ENCODE measurements at places on chromosomes 13 and 19.

GRCh38 chr13:51928231-51928630 lies 66.5 kb downstream of the CCDC70 start:
- no peak for DNase-seq

GRCh38 chr13:112790735-112791641 lies 101.2 kb downstream of the ATP11A start:
- no peak for DNase-seq

GRCh38 chr19:49570997-49571676 lies 9.2 kb downstream of the NOSIP start:
- DNase-seq = no peak

- DNase-seq = no peak
Measured at GRCh38 chr19:5126498-5127223, 157.7 kb downstream of the KDM4B start.

DNA sequence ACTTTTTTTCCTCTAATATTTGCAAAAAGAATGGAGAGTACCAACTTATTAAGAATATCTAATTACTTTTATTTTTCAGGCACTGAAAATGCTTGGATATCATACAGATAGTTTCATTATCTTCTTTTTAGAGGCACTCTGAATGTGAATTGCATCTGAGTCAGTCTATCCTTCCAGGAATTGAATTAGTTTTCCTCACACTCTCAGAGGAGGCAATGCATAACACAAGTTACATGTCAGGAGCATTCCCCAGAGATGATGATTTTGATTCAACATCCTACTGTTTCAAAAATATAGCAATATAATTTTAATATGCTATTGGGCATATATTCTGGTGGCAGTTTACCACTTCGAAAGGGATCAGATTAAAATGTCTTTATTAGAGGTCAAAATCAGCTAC lies 1315.4 kb downstream of the PCDH9 start:
- DNase-seq = no peak

- no peak for DNase-seq
Measured at GRCh38 chr13:51801631-51802099, 2.3 kb downstream of the DHRS12 start.

DNA sequence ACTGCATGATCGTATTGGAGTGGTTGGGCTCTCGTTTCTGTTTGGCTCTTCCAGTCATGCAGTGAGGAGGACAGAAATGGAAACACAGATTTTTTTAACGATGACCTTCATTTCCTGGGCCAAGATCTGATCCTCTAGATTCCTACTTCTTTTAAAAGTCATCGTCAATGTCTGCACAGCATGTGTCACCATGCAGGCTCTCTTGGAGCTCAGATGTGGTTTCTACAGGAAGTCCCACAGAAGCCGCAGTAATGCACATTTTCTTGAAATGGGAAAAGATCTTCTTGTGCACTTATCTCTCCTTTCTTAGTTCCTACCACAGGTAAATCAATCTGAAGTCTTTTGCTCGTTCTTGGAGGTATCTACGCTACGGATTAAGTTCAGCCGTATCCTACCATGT lies 626.9 kb downstream of the EFNB2 start:
- DNase-seq = no peak

- no peak for DNase-seq
Measured at GRCh38 chr19:31699421-31699820, 350.2 kb upstream of the TSHZ3 start.

DNA sequence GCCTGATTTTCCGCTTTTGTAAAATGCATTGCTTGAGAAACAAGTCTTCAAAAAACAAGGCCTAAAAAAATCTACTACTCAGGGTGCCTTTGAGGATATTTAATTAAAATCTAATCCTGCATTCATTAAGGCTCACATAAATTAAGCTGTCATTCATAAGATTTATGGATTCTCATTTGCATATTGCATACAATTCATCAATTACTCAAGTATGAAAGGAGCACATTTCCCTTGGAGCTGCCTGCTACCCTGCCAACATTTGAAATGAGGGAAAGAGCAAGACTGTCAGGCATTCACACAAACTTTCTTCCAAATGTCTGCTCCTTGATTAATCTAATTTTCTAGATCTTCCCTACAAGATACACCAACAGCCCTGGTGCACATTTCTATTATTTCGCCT lies 140.0 kb downstream of the DACH1 start:
- DNase-seq = no peak

- DNase-seq = peak; percentile 44
Measured at GRCh38 chr19:33125929-33126388, 6.0 kb upstream of the WDR88 start.

GRCh38 chr13:47454986-47455385 lies 546.1 kb downstream of the SUCLA2 start:
- DNase-seq = no peak

GRCh38 chr13:53200075-53200474 lies 171.5 kb downstream of the OLFM4 start:
- DNase-seq = no peak

DNA sequence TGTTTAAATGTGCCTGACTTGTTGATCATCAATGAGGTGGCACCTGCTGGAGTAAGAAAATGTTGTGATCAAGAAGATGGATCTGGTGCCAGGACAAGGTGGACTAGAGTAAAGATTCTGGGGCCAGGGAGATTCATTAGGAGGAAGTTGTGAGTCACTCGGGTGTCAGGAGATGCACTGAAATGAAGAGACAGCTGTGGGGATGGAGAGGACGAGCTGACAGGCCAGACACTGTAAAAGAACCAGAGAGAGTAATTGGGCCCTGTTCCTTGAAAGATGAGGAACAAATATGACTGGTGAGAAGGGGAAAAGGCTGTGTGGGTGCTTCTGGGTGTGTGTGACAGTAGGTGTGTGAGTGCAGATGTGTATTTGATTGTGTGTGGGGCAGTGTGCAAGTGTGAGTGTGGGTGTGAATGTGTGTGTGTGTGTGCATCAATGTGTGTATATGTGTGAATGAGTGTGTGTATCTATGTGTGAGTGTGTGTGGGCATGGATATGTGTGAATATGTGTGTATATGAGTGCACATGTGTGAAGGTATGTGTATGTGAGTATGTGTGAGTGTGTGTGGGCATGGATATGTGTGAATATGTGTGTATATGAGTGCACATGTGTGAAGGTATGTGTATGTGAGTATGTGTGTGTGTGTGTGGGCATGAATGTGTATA lies 260.5 kb downstream of the RFC3 start:
- no peak for DNase-seq

GRCh38 chr19:2154587-2155075 lies 3.3 kb upstream of the AP3D1 start:
- no peak for DNase-seq

DNA sequence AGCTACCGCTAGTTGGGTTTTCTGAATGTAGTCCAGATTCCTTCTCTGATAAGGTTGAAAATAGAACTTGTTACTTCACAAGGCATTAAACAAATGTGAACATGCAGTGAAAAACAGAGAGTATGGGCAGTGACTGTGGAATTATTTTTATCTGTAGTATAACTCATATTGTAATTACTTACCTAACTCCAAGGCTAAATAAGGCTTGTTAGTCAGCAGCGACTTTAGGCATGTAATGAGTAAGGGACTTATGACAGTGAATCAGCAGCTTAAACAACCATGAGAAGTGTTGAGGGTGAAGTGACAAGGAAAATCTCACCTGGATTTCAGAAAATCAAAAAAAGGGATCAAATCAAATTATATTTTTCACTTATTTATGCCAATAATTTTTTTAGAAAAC lies 1719.5 kb upstream of the MIR17HG start:
- no peak for DNase-seq

DNA sequence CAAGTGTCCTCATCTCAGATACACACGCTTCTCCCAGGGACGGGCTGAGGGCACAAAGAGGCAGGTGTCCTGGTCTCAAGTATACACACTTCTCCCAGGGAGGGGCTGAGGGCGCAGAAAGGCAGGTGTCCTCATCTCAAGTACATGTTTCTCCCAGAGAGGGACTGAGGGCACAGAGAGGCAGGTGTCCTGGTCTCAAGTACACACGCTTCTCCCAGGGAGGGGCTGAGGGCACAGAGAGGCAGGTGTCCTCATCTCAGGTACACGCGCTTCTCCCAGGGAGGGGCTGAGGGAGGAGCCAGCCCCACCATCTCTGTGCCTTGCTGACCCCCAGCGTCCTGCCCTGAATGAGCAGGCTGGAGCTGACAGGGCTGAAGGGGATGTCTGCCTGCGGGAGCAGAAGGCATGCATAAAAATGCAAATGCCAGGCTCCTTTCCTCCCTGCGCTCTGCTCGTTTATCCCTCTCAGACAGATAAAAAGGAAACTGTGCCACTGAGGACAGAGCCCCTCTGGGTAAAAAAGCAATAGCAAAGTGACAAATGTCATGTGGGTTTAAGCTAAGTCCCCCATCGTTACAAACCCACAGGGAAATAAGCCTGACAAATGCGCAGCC lies 96.1 kb upstream of the UQCRFS1 start:
- no peak for DNase-seq

DNA sequence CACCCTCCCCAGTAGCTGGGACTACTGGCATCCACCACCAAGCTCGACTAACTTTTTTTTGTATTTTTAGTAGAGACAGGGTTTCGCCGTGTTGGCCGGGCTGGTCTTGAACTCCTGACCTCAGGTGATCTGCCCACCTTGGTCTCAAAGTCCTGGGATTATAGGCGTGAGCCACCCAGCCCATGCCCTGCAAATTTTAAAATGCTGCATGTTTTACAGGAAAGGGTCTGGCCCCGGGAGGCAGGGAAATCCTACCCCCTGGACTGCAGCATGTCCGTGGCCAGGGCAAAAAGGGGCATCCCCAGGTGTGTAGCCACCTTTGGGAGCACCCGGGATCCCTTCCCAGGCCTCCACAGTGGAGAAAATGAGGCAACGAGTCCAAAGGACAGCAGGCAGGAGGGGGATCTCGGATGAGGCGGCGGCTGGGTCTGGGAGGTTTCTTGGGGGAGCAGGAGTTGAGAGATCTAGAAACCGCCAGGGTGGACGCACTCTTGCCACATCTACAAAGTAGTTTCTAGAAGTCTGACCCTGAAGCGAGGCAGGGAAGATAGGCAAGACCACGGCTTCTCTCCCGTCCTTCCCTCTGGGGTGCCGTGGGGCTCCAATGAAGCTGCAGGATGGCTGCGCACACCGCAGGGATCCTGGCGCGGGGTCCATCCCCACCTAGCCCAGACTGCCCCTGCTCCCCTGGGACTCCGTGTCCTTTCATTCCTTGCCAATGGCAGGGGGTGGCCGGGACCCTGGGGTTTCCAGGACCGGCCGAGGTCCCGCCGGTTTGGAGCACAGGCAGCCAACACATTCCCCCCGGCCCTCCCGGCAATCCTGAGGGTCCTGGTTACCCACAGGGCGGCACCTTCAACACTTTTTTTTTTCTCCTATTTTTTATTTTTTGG lies 21.3 kb upstream of the ZBTB7A start:
- no peak for DNase-seq

DNA sequence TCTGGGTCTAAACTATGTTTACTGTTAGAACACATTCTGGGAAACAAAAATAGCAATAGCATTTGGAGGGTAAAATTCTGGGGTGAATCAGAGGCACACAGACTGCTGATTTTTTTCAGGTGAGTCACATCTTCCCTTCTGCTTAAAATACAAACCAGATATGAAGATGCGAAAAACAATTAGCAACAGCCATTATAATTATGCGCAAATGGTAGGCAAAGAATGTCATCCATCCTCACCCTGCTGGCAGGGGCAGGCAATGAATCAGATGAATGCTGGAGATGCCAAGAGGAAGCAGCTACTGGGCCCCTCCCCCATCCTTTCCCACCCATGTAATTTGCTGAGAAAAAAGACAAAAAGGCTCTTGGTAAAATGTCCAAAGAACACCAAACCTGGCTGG lies 282.9 kb downstream of the KLF5 start:
- no peak for DNase-seq

DNA sequence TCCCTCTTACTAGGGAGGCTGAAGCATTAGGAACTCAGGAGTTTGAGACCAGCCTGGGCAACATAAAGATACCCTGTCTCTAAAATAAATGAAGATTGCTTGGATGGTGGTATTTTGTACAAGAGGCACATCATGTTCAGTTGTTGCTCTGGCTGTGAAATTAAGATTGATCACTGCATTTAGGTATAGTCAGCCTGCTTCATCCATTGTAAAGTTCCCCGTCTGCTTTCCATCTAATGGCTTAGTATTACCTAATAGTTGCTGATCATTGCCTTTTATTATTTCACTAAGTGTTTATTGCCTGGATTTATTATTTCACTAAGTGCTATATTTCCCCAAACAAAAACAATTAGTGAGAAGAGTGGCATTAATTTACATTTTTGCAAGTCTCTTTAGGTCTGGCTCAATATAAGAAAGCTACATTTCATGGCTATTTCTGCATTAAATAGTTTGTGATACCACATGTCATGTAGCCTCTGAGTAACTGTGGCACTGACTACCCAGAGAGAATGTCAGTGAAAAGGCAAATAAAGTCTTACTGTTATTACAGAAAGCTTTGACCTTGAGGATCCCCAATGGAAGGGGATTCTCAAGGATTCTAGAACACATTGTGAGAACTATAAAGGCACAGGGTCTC lies 45.0 kb upstream of the ZMYM5 start:
- DNase-seq = no peak

DNA sequence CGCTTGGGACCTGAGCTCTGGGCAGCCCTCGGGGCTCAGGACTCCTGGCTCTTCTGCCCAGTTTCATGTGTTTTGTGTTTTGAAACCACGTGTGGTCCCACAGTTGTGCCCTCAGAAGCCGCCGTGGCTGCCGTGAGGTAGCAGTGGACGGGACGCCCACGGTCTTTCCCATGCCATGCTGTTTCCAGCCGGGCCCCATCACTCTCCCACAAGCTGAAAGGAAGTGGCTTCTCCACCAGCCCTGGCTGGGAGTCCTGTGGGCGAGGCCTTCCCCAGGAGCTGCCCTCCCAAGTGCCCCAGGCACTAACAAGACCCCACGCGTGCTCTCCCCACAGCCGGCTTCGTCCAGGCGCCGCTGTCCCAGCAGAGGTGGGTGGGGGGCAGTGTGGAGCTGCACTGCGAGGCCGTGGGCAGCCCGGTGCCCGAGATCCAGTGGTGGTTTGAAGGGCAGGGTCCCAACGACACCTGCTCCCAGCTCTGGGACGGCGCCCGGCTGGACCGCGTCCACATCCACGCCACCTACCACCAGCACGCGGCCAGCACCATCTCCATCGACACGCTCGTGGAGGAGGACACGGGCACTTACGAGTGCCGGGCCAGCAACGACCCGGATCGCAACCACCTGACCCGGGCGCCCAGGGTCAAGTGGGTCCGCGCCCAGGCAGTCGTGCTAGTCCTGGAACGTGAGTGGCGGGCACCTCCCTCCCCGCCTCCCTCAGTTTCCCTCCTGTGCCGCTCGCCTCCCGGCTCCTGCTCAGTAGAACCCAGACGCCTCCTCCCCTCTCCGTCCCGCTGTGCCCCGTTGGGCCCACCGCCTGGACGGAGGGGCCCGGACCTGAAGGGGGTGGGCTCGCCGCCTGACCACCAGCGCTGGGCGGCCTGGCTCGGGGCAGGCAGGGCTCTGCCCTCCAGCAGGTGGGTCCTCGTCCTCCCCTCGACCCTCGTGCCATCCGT lies 5.3 kb downstream of the BSG start:
- no peak for DNase-seq

GRCh38 chr19:35859414-35859813 lies 2.7 kb downstream of the KIRREL2 start:
- DNase-seq = no peak

GRCh38 chr19:2315818-2316353 lies 7.9 kb upstream of the LINGO3 start:
- DNase-seq = no peak

- no peak for DNase-seq
Measured at GRCh38 chr19:11735375-11735774, 3.4 kb downstream of the ZNF823 start.
